Activated CD4-positive, CD25-positive, alpha-beta regulatory T cell treated with anti-CD3 and anti-CD28 coated beads, Interleukin-2, amount 50 U/mL, for 24 hours (primary cell): ENCODE measurements at places on chromosomes 4 and X.

- ATAC-seq, result no peak
These were observed 4.6 kb downstream of the PALLD start for GRCh38 chr4:168501407-168501806.

- ATAC-seq, result no peak
These were observed 600.9 kb downstream of the MID1IP1 start for GRCh38 chrX:39402158-39402557.

- peak; percentile 36 for ATAC-seq
These were observed 1.3 kb downstream of the SH3TC1 start for GRCh38 chr4:8200302-8200975.

DNA sequence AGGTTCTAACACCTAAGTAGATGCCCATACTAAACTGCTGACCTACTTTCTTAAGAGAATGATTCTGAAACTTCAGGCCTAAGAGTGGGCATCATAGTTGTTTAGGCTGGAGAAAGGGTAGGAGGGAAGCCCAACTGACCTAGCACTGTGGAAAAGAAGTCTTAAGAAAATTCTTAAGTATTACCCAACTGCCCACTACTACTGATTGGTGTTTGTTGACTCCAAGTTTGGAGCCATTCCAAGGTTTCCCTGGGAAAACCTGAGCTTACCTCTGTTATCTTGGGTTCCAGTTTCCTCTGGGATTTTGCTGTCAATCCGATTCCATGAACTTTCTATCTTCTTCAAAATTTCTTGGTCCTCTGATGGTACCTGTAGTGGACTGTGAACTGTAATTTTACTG is 23.9 kb downstream of the ANKRD17 start:
- no peak for ATAC-seq

GRCh38 chr4:19510993-19511392 is 740.7 kb upstream of the SLIT2 start:
- no peak for ATAC-seq

DNA sequence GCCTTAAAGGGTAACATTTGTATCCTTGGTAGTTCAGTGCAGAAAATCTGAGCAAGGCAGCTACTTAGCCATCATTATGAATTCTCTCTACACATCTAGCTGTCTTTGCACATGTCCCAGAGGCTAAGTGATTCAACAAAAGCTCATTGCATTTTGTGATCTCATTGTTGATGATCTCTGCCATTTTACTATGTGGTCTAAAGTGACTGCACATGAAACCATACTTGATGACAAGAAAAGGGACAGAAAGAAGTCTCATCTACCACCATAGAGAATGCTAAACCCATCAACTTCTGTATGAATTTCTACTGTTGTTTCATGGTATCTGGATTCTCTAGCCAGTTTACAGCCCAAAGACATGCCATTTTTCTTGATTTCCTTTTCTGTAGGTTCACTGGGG is 5.9 kb upstream of the PGK1 start:
- ATAC-seq, result no peak

DNA sequence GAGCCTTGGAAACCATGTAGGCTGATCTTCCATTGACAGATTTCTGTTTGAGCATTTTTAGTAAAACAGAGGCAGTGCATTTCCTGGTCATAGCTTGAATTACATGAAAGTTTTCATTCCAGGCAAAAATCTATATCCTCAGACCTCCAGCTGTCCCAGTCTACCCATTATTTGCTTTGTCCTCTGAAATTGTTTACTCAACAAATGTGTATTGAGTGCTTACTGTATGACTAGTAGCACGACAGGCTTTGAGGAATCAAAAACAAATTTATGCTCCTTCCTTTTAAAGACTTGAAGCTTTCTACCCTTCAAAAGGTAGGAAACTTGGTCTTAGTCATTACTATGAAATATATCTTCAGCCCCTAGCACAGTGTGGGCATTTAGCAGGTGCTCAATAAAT is 307.9 kb upstream of the IGFBP7 start:
- ATAC-seq, result no peak

- ATAC-seq, result no peak
These were observed 152.1 kb downstream of the ADGRA3 start for GRCh38 chr4:22363787-22364186.

GRCh38 chr4:47215759-47216158 is 184.4 kb downstream of the GABRB1 start:
- no peak for ATAC-seq

DNA sequence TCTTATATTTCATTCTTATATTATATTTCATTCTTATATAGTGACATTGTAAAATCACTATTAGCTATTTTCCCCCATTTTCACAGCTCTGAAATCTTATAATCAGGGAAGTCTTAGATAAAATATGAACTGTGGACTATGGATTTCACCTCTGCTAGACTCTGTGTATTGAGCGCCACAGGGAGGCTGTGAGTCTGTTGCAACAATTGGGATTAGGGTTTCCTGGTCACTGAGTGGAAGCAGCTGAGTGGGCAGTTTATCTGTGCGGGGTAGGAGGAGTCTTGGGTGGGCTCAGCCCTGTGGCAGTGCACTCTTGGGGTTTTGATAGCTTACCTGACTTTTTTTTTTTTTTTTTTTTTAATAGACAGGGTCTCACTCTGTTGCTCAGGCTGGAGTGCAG is 249.5 kb downstream of the PTTG2 start:
- ATAC-seq, result no peak

DNA sequence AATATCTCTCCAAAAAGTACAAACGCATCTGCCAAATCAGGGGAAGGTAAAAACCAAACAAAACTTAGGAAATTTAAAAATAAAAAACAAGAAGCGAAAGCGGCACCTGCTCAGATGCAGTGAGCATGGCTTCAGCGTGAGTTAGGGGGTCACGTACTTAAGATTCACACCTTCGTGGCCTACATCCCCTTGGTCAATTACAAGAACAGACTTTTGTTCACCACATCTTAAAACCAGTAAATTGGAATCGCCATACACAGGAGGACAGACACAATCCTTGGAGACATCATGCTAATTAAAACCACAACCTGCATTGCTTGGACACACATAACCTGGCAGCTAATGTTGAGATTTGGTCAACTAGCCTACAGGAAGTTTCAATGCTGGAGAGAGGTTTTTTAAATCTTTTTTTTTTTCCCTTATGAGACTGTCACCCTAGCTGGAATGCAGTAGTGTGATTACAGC is 12.5 kb upstream of the SEL1L3 start:
- no peak for ATAC-seq

DNA sequence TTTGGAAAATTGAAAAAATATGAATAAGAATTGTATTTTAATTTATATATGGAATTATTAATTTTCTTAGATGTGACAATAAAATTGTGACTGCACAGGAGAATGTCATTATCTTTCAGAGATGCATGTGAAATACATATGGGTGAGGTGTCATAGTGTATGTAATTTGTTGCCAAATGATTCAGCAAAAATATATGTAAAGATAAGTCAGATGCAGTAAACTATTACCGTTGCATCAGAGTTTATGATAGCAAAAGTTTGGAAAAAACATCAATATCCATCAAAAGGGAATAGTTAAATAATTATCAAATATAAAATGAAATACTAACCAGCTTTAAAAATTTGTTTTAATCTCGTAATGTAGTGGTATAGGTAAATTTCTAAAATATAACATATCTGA is 10.4 kb upstream of the SLC7A11 start:
- no peak for ATAC-seq

- no peak for ATAC-seq
These were observed 106.9 kb downstream of the KDR start for GRCh38 chr4:55018521-55018920.

GRCh38 chr4:75584067-75584466 is 28.2 kb downstream of the ODAPH start:
- no peak for ATAC-seq

DNA sequence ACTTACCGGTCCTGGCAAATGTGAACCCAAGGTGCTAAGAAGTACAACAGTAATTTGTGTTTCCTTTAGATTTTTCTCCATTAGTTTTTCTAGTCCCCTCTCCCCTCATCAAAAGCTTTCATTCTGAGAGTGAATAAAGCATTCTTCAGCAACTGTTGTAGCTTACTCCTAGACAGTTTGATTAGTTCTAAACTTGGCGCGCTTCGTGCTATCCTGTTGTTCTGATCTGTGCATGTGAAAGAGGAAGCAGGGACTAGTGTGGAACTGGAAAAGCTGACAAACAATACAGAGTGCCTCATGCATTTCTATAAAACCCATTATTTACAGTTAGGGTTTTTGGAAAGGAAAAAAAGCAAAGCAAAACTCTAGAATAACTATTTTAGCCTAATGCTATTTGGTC is 556.9 kb upstream of the SLIT2 start:
- ATAC-seq, result no peak

- ATAC-seq, result no peak
These were observed 870.2 kb downstream of the C4orf33 start for GRCh38 chr4:129966175-129966574.

DNA sequence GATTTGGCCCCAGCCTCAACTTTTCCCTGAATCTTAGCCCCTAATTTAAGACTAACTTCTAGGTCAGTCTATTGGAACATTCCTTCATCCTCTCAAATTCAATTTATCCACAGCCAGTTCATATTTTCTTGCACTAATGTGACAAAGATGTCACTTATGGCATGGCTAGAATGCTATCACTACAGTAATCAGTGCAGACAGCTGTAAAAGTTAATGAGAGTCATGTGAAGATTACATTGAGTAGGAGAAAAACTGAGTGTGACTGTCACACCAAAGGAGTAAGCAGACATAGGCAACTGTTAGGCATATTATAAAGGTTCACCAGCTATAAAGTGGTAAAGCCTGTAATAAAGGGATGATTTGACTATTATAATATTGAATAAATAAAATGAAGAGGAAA is 42.6 kb downstream of the GABRG1 start:
- ATAC-seq, result no peak

DNA sequence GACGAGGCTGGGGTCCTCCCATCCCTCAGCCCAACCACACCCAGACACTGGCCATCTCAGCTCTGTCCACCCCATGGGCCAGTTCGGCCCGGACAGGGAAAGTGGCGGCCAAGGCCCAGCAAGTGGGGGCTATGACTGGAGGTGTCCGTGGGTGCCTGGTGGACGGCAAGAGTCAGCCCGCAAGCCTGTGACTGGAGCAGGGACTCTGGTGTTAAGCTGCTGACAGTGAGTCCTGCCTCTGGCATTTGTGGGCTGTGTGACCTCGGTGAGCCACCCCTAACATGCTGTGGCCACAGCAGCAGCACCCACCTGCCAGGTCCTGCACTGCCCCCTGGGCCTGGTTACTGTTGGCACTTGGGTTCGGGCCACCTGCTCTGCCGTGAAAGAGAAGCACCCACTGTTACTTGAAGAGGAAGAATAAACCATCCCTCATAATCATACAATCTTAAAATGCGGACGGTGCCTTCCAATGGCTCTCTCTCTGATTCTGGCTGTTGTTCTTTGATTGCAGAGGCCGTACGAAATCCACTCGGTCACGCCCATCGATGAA is 252.0 kb downstream of the EVC2 start:
- no peak for ATAC-seq

DNA sequence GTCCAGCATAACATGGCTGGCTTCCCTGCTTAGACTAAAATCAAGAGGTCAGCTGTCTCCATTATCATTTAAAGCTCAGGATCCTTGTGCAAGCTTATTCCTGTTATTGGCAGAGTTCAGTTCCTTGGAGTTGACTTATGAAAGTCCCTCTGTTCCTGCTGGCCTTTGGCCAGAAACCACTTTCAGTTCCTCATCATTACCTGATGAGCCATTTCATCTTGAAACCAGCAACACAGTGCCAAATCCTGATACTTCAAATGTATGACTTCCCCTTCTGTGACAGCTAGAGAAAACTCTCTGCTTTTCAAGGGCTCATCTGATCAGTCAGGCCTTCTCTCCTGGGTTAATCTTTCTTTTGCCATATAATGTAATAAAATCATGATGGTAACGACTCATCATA is 110.6 kb upstream of the FSTL5 start:
- ATAC-seq, result no peak

- ATAC-seq, result no peak
These were observed 6.3 kb downstream of the PRAF2 start for GRCh38 chrX:49067285-49068120.

DNA sequence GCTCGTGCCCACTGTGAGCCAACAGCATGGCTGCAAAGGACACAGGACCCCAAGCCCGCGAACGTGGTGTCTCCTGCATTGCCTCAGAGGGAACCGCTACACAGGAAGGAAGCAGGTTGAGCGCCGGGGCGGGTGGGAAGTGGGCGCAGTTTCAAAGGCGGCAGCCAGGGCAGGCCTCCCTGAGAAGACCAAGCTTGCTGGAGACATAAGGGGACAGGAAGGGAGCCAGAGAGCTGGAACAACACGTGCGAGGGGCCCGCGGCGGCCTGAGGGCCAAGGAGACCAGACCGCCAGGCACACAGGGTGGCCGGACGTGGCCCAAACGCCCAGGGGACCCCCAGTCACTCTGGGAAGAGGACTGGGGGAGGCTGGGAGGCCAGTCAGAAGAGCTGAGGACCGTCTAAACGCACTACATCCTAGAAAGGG is 32.0 kb downstream of the CTBP1 start:
- ATAC-seq, result peak; percentile 78

DNA sequence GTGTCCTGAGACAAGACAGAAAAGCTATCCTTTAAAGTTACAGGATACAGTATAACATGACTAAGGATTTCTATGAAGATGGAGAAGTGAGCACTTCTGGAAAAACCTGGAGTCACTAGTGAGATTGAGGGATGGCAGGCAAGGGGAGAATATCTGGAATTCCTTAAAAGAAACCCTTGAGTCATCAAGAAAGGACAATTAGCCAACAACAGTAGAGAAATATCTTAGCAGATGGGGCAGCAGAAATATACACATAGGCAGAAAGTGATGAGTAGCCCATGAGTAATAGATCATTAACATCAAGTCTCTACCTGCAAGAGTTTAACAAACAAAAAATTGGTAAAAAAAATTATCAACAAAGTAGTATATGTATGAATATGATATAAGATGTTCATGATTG is 858.8 kb upstream of the FRG1 start:
- ATAC-seq, result no peak

DNA sequence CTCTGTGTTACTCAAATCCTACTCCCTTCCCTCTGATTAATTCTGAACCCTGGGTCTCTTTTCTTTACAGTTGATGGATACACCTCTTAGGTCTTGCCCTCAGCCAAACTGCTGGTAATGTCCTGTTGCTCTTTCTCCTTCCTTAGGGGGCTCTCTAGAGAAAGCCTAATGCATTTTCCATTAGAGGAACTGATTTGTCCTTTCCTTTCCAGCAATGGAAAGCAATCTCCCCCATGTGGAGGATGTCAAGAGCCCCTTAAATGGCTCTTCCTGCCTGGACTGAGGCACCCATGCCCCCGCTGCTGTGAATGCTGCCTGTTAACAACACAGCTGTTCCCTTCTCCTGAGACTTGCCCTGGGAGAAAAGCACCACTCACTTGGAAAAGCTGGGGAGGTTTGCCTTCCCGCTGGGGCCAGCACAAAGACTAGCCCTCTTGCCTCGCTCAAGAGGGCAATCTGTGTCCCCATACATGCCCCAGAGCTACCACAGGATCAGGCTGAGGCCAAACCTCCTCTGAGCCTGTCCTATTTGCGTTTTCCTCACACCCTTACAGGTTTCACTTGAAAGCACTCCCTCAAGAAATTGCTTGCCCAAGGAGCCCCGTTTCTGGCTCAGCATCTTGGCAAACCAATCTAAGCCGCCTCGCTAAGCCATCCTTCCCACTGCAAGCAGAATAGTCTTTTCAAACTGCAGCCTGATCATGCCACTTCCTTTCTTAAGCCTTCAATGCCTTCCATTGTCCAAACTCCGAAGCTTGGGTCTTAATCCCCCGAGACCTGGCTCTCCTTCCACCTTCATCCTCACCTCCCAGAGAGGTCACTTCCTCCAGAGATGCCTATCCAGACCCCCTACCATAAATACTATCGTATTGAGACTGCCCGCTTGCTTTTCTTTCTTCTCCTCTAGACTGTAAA is 23.2 kb upstream of the SMIM20 start:
- no peak for ATAC-seq

- ATAC-seq, result no peak
These were observed 1.9 kb downstream of the GK start for GRCh38 chrX:30654989-30655607.

- no peak for ATAC-seq
These were observed 593 bp downstream of the NPY1R start for GRCh38 chr4:163331629-163332376.
